Adrenal gland (tissue), 19 donors: ENCODE measurements at places on chromosomes 6 and 20. TPM values are rescaled to one million over a fixed set of nuclear protein-coding genes. Genes with fewer than 3 reads are reported as not detected.

The HLA-DRA gene
- total RNA-seq: 352 TPM

The CD93 gene
- 36.2 TPM for total RNA-seq

The RGS17 gene
- not detected for total RNA-seq

The KHDC1L gene
- total RNA-seq: not detected

The SLC44A4 gene
- total RNA-seq: 17.7 TPM

The APCDD1L gene
- not detected for total RNA-seq

The SLC22A7 gene
- total RNA-seq: not detected

The UST gene
- 21.0 TPM for total RNA-seq

The TP53INP2 gene
- 11.5 TPM for total RNA-seq

The SEMG1 gene
- not detected for total RNA-seq
